ENCODE measurements at places on chromosomes 3 and 15.

DNA sequence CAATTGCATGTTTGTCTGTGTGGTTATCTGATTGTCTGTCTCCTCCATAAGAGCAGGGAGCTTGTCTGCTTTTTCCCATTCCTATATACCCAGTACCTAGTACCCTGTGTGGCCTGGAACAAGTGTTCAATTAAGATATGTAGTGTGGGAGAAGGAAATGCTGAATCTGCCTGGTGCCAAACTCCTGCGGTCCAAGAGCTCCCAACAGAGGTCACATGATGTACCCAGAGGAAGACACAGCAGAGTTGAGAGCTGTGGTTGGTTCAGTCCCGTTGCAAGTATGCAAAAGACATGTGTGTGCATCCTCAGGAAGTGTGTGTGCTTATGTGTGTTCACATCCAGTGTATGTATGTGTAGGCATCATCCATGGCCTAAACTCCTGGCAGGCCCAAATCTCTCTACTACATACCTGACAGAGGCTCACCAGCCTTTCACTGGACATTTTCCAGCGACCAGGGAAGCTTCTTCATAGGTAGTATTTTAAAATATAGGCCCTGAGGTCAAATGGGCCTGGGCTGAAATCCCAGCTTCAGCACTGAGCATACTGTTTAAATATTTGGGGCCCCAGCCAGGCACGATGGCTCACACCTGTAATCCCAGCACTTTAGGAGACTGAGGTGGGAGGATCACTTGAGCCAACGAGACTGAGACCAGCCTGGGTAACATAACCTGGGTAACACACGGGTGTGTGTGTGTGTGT lies 34.0 kb upstream of the ITGA11 start:
- no peak for DNase-seq

GRCh38 chr15:76514282-76514681 lies 177.7 kb downstream of the ISL2 start:
- no peak for DNase-seq

GRCh38 chr3:195182470-195182795 lies 88.5 kb downstream of the XXYLT1 start:
- no peak for DNase-seq

DNA sequence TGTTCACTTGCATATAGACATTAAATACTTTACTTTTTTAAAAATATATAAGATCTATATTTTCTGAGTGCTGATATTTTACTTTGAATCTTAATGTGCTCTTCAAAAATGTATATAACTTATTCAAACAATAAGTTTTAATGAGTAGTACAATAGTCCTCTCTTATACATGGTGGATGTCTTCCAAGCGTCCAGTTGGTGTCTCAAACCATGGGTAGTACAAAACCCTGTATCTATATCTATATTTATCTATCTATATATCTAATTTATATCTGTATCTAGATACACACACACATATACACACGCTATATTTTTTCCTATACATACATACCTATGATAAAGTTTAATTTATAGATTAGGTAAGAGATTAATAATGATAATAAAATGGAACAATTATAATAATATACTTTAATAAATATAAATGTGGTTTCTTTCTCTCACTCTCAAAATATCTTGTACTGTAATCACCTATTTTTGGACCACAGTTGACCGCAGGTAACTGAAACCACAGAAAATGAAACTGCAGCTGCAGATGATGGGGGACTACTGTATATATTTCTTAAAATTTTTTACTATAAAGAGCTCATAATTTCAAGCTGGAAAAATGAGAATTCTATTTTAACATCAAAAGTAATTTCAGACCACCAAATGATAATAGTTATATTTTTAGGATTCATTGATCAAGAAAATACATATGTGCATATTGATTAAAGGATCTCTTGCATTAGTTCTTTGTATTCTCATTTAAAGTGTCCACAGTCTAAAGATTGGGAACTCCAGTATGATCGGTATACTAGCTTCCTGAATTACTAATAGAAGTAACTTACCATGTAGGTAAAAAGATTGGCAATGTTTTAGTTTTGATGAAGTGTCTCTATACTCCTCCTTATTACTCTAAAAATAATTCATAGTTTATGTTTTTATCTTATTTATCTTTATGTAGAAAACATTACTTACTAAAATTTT lies 215.1 kb upstream of the MLF1 start:
- DNase-seq = no peak

- DNase-seq = no peak
These were observed 304.3 kb downstream of the ZIC1 start for GRCh38 chr3:147713234-147714133.

GRCh38 chr15:70362350-70362749 lies 264.6 kb upstream of the TLE3 start:
- DNase-seq = no peak
